Breast epithelium (tissue), 4 donors: ENCODE measurements at places on chromosomes 6 and 20. TPM values are rescaled to one million over a fixed set of nuclear protein-coding genes. Genes with fewer than 3 reads are reported as not detected.

The SRMS gene
- total RNA-seq, result not detected

- no peaks in the 10 kb centered on the region for H3K4me1 ChIP-seq
- H3K27me3 ChIP-seq, result no peaks in the 10 kb centered on the region
- H3K27ac ChIP-seq, result no peak overlapping the region
- no peak for DNase-seq
These were observed 8.2 kb upstream of the STMND1 start for GRCh38 chr6:17093686-17094085.

DNA sequence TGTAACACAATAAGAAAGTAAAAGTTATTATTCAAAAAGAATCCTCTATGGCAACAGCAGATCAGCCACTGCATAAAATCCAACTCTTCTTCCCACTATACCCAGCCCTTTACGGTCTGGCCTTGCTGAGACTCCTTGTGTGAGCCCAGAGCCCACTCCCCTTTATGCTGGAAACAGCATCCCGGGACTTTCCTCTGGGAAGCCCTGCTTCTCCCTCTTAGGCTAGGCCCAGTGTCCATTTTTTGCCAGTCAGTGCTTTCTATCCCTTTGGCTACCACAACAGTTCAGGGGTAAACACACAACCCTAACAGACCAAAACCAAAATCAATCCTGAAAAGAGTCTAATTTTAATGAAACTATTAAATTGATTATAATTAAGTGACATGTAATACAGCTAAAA, 20.6 kb downstream of the FKBP5 start:
- H3K27me3 ChIP-seq, result no peaks in the 10 kb centered on the region
- no peak overlapping the region for H3K27ac ChIP-seq
- no peaks in the 10 kb centered on the region for H3K36me3 ChIP-seq
- no peak overlapping the region for H3K4me3 ChIP-seq
- DNase-seq, result no peak

DNA sequence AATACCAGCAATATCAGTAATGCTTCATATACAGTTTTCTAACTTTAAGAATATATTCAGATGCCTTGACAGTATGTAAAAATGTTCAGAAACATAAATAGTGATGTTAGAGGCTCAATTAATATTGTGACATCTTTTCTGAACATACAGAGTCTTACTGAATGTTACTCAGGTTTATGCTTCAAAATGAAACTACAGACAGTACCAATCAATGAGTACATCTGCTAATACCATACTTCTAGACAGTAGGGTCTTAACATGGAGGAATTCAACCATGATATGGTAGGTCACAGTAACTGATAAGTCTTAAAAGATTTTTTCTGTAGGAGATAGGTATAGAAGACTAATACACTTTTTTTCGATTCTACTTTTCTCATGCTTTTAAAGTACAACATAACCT, 8.3 kb downstream of the GCLC start:
- no peak overlapping the region for H3K4me3 ChIP-seq
- no peaks in the 10 kb centered on the region for H3K36me3 ChIP-seq
- no peaks in the 10 kb centered on the region for H3K27me3 ChIP-seq
- H3K27ac ChIP-seq, result no peak overlapping the region
- H3K4me1 ChIP-seq, result no peaks in the 10 kb centered on the region
- DNase-seq, result no peak

The SPINT4 gene
- total RNA-seq, result not detected

DNA sequence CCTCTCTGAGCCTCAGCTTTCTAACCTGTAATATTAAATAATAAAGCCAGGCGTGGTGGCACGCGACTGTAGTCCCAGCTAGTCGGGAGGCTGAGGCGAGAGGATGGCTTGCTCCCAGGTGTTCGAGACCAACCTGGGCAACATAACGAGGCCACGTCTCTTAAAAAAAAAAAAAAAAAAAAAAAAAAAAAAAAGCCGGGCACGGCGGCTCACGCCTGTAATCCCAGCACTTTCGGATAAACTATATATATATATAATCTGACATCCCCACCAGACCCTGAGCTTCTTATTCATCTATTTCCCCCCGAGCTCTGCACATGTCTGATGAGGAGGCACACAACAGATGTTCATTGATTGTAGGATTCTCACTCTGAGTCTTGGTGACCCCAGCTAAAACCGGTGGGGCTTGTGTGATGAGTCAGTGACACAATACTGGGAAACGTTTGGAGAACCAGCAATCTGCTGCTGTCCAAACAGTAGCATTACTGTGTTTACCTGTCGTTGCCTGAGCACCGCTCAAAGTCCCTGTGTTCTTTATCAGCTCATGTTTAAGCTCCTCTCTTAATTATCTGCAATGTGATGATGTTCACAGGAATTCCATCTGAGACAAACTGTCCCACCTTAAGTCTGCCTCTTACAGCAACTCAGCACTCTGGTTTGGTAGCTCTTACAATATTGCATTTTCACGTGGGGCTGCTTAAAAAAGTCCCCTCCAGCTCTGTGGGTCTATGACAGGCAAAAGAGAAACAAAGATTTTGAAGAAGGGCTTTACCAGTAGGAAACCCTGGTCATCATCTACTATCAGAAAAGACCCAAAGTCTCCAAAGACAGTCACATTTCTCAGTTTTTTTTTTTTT, 1.0 kb upstream of the SPATA2 start:
- H3K4me3 ChIP-seq, result peak overlapping the region; percentile 100
- peaks cover 12% of the 10 kb centered on the region for H3K4me1 ChIP-seq
- DNase-seq, result no peak
- H3K36me3 ChIP-seq, result no peaks in the 10 kb centered on the region
- peak overlapping the region; percentile 100 for H3K27ac ChIP-seq

The TXLNB gene
- 2.9 TPM for total RNA-seq

The KIAA0408 gene
- total RNA-seq, result 3.3 TPM

- DNase-seq, result no peak
- no peaks in the 10 kb centered on the region for H3K27me3 ChIP-seq
- no peaks in the 10 kb centered on the region for H3K36me3 ChIP-seq
These were observed 63.4 kb upstream of the HMGCLL1 start for GRCh38 chr6:55642366-55642765.

GRCh38 chr6:97095311-97095850, 170.9 kb downstream of the KLHL32 start:
- H3K4me1 ChIP-seq, result no peaks in the 10 kb centered on the region
- H3K4me3 ChIP-seq, result no peak overlapping the region
- H3K27ac ChIP-seq, result no peak overlapping the region

The SIRPD gene
- total RNA-seq, result not detected

The KHDC1L gene
- total RNA-seq, result not detected

GRCh38 chr20:13567663-13568062, 71.1 kb downstream of the TASP1 start:
- no peak overlapping the region for H3K4me3 ChIP-seq
- no peak overlapping the region for H3K27ac ChIP-seq
- H3K36me3 ChIP-seq, result no peaks in the 10 kb centered on the region
- H3K27me3 ChIP-seq, result no peaks in the 10 kb centered on the region

- no peak overlapping the region for H3K4me3 ChIP-seq
- peak overlapping the region; percentile 8 for H3K27ac ChIP-seq
- no peaks in the 10 kb centered on the region for H3K36me3 ChIP-seq
These were observed 103.6 kb upstream of the KCNK16 start for GRCh38 chr6:39426073-39426456.

The NFATC2 gene
- 10.2 TPM for total RNA-seq

- H3K27me3 ChIP-seq, result no peaks in the 10 kb centered on the region
- no peaks in the 10 kb centered on the region for H3K4me1 ChIP-seq
- no peak for DNase-seq
- no peak overlapping the region for H3K27ac ChIP-seq
- no peaks in the 10 kb centered on the region for H3K36me3 ChIP-seq
These were observed 151.5 kb upstream of the CDYL start for GRCh38 chr6:4624726-4625125.

DNA sequence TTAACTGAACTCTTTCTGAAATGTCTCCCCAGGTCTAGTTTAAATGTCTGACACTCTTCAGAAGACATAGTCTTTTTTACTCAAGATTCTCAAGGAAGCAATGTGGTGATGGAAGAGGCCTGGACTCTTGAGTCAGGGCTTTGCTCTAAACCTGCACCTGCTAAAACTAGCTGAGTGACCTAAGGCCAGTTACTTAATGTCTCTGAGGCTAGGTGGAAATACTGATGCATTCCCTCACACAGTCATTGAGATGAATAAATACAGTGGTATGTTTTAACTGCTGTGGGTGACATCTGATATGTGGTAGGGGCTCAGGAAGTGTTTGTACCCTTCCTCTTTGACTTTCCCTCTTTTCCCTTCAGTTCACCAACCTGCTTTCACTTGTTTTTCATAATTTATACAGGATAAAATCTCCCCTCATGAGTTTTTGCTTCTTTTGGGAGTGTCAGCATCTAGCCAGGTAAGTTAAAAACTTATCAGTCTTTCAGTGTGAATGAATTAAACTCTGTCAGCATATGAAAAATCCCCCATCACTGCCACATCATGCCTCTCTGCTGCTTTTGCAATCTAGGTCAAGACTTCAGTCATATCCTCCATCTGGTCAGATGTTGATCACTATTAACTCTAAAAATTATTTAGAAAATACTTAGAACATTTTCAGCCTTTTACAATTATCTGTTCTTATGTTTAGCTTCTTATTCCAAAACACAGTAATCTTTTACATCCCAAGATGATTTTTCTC, 178.7 kb upstream of the TNFAIP3 start:
- H3K36me3 ChIP-seq, result no peaks in the 10 kb centered on the region
- no peaks in the 10 kb centered on the region for H3K27me3 ChIP-seq
- no peaks in the 10 kb centered on the region for H3K4me1 ChIP-seq

The RAD21L1 gene
- total RNA-seq, result not detected

DNA sequence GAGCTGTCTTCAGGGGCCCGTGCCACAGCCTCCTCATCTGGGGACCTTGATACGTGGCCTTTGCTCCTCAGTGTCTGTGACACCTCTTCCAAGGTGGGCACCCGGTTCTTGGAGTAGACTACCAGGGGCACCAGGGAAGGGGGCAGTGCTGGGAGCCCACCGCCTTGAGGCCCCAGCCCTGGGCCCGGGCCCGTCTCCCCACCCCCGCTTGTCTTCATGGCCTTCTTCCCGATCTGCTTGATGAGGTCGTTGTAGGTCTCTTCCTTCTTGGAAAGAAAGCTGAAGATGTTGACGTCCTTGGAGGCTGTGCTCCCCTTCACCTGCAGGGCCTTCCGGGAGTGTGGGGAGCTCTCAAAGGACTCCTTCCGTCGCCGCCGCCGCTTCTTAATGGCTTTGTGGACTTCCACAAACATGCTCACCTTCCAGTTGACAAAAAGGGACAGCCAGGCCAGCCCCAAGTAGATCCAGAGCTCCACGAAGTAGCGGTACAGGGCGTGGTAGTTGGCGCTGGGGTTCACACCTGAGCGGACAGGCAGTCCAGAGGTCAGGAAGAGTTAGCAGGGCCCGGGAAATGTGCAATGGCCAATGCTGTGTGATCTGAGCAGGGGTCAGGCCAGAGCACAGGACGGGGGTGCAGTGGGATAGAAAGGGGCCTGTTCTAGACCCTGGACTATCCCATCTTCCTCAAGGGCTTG, 37.9 kb downstream of the KCNK5 start:
- H3K27me3 ChIP-seq, result no peaks in the 10 kb centered on the region
- DNase-seq, result no peak
- H3K36me3 ChIP-seq, result no peaks in the 10 kb centered on the region
- no peak overlapping the region for H3K27ac ChIP-seq

The RAB32 gene
- 43.8 TPM for total RNA-seq

DNA sequence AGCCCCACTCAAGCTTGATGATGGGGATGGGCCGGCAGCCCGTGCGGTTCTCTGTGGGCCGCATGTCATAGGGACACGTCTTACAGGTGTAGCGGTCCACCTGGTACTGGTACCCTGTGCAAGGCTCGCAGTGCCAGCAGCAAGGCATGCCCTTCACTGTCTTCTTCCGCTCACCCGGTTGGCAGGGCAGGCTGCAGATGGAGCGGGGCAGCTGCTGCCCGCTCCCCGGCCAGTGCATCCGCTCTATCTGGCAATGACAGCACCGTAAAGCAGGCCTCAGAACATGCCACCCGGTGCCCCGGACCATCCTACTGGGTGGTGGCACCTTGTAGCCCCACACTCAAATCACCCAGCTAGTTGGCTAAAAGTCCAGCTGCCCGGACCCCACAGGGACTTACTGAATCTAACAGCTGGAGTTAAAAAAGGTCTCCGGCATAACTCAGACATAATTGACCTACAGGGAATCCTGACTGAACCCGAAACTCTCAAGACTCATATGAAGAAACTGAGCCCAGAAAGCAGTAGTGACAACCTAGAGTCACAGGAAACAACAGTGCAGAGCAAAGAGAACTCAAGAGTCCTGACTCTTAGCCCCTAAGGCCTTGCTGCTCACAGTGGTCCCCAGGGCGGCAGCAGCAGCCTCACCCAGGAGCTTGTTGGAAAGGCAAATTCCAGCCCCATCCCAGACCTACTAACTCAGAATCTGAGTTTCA, 109.4 kb downstream of the GRM4 start:
- no peaks in the 10 kb centered on the region for H3K36me3 ChIP-seq
- no peak overlapping the region for H3K4me3 ChIP-seq
- H3K27ac ChIP-seq, result no peak overlapping the region
- DNase-seq, result no peak
- no peaks in the 10 kb centered on the region for H3K27me3 ChIP-seq

The MCCD1 gene
- not detected for total RNA-seq

The PDE10A gene
- 12.6 TPM for total RNA-seq

DNA sequence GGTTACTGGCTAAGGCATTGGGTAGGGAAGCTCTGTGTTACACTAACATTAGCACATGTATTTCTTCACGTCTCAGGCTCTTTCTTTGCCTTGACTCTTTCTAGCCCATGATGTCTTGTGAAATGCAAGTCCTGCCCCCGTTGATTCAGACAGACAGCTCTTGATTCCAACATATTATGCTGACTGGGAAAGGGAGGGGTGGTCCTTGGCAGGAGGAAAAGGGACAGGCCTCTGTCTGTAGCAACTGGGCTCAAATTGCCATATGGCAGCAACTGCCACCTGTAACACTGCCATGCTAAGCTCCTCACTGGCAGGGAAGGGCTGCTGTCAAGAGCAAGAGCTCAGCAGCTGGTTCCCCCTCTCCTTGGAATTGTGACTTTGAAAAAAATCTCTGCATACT, 5.7 kb upstream of the KCNK15 start:
- no peak overlapping the region for H3K4me3 ChIP-seq
- DNase-seq, result no peak
- H3K4me1 ChIP-seq, result no peaks in the 10 kb centered on the region
- H3K27me3 ChIP-seq, result no peaks in the 10 kb centered on the region

The NOL7 gene
- total RNA-seq, result 80.5 TPM

DNA sequence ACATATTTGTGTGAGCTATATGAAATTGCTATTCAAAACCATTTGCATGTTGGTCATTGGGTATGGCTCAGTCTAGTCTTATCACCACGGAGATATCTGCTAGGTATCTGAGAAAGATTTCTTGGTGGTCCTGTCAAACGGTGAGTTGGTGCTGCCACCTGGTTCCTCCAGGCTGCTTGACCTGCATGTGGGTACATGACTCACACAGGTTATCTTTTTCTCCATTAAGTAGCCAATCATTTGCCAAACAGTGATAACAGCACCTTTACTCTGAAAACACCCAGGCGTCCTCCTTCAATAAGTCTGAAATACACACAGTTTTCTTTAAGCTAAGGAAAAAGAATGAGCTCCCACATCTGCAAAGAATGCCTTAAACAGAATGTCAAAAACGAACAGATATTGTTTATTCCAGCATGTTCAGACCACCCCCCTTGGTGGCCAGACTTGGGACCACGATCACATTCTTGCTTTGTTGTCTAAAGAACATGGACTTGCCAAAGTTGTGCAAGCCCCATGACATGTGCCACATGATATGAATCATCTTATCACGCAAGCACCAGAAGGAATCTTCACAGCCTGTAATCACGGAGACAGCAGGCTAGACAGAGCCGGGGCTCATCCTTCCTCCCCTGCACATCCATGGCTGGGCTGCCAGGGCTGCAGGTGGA, 200.7 kb upstream of the THBS2 start:
- no peak for DNase-seq
- peak overlapping the region; percentile 96 for H3K27ac ChIP-seq
- H3K4me3 ChIP-seq, result no peak overlapping the region
- H3K4me1 ChIP-seq, result no peaks in the 10 kb centered on the region
- H3K36me3 ChIP-seq, result no peaks in the 10 kb centered on the region
- H3K27me3 ChIP-seq, result no peaks in the 10 kb centered on the region
